ENCODE measurements at places on chromosomes 4 and X. TPM values are rescaled to one million over a fixed set of nuclear protein-coding genes. Genes with fewer than 3 reads are reported as not detected.

The NPFFR2 gene
- not detected for total RNA-seq

The MAGIX gene
- total RNA-seq, result 7.1 TPM

The XAGE2 gene
- total RNA-seq, result 5.2 TPM

The KCND1 gene
- total RNA-seq, result 1.2 TPM

The SHROOM2 gene
- total RNA-seq, result 9.6 TPM

The RTL9 gene
- total RNA-seq, result not detected

DNA sequence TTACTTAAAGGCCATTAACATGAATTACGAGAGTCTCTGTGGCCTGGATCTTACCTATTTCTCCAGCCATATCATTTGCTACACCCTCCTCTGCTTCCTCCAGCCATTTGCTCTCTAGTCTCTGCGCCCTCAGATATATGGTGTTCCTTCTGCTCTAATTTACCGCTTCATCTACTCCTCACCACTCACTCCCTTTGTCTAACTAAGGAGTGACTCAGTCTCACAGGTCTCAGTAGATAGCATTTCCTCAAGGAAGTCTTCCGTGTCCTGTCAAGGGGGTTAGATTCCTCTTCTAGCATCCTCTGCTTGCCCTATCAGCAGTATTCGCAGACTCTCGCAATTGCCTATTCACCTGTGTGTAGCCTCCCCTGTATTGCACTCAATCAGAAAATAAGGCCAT lies 892.1 kb upstream of the INTU start:
- no peak for DNase-seq

DNA sequence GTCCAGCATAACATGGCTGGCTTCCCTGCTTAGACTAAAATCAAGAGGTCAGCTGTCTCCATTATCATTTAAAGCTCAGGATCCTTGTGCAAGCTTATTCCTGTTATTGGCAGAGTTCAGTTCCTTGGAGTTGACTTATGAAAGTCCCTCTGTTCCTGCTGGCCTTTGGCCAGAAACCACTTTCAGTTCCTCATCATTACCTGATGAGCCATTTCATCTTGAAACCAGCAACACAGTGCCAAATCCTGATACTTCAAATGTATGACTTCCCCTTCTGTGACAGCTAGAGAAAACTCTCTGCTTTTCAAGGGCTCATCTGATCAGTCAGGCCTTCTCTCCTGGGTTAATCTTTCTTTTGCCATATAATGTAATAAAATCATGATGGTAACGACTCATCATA lies 110.6 kb upstream of the FSTL5 start:
- no peak for DNase-seq

DNA sequence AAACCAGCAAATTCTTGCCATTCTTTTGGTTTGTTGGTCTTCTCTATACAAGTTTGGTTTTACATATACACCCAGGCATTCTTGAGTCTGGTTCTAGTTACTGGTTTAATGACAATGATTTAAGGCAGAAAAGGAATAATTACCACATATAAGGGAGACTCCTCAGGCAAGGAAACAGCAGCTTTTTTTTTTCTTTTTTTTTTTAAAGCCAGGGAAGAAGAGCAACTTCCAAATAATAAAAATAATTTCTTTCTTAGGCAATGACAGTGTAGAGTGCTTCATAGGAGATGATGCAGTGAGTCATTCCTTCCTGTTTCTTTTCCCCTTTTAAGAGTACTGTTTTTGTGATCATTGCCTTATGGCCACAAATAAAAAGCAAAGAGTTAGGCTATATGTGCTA lies 289.7 kb downstream of the DKK2 start:
- DNase-seq, result no peak

- DNase-seq, result no peak
Measured at GRCh38 chrX:42248226-42248625, 324.9 kb upstream of the CASK start.

- DNase-seq, result no peak
Measured at GRCh38 chr4:175385797-175386196, 426.3 kb downstream of the GPM6A start.

DNA sequence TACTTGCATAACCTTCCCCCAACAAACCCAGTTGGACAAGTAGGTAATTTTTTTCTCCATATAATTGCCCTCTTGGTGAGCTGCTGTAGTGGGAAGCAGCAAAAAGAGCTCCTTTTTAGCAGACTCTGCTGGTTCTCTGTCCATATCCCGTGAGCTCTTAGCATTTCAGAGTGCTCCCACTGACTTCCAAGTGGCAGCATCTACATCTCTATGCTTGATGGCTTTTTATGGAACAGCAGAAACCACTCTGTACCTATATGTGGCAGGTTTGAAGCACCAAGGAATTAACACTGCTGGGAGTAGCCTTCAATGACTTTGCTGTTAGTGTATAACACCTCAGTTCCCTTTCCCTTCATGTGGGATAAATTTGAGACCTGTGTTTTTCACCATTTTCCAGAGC lies 168.4 kb upstream of the NHS start:
- DNase-seq, result no peak

GRCh38 chrX:146907391-146908240 lies 93.1 kb upstream of the CXorf51A start:
- no peak for DNase-seq

GRCh38 chrX:149467920-149468319 lies 37.2 kb downstream of the IDS start:
- no peak for DNase-seq

DNA sequence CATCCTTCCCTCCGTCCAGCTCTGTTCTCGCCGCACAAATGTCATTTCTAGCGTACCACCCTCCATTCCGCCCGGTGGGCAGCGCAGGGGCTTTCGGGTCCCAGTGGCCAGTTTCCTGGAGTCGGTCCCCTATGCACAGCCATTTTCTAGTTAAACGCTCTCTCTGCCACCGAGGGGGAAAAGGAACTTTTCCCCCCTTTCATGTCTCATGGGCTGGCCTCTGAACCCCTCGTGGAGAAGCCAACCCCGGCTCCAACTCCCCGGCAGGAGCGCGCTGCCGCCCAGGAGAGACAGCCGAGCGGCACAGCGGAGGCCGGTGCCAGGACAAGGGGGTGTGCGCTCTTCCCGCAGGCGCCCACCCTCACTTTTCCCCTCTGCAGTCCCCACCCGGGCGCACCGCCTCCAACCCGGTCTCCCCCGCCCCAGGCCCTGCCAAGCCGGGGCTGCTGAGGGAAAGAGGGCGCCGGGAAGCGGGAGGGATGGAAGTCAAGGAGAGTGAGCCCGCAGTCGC lies 662 bp downstream of the APBB2 start:
- DNase-seq, result peak; percentile 74

GRCh38 chrX:111124418-111124817 lies 28.4 kb downstream of the PAK3 start:
- no peak for DNase-seq

DNA sequence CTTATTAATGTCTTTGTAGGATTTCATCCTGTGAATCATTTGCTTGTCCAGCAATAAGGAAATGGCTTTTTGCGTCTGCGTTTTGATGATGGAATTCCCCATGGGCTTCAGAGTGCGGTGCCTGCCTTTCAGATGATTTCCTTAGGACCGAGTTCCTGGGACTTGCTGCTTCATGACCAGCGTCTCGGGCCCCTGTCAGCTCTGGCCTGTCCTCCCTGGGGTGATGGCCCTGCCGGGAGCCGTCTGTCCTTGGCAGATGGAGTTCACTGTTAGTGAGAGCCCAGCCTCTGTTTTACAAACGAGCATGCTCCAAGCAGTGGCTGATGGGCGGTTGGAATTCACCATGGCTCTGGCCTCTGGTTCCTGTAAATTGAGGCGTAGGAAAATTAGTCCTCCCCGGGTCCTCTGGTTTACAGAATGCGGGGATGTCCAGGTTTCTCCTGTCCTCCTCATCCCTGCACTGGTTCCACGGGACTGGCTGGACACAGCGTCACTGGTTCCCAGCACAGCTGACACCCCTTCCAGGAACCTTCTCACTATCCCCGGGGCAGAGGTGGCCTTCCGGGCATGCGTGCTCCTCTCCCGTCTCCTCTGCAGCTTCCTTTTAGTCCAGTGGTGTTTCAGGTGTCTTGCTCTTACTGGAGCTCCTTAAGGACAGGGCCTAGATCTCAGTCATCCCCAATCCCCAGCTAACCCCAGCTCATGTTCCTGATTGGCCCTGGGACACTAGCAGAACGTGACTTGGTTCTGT lies 34.9 kb downstream of the TBC1D14 start:
- no peak for DNase-seq

DNA sequence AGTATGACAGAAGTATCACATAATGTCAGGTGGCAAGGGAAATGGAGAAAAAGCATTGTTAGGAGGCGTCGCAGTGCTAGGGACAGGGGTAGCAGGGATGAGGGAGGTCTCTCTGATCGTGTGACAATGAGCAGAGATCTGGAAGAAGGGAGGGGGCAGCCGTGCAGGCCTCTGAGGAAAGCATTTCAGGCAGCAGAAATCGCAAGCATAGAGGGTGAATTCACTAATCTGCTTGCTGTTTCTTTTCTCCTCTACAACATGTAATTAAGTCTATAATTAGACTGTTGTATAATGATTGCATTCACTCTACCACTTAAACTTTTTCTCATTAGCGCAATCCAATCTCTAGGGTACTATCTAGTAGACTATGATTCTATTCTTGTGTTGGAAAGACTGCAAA lies 9.1 kb downstream of the CYP4V2 start:
- no peak for DNase-seq

- DNase-seq, result no peak
Measured at GRCh38 chrX:1455948-1456280, 3.2 kb upstream of the ASMTL start.

- DNase-seq, result no peak
Measured at GRCh38 chr4:99847362-99847976, 30.8 kb downstream of the DAPP1 start.

- no peak for DNase-seq
Measured at GRCh38 chr4:53587135-53587534, 4.2 kb downstream of the LNX1 start.

Measured in upper lobe of right lung (tissue), 1 donor.